ENCODE measurements at places on chromosomes 2 and 18. TPM values are rescaled to one million over a fixed set of nuclear protein-coding genes. Genes with fewer than 3 reads are reported as not detected.

ALPP gene
- not detected for total RNA-seq

UGT1A4 gene
- total RNA-seq = not detected

DCDC2C gene
- 0.69 TPM for total RNA-seq

RAD51AP2 gene
- 1.2 TPM for total RNA-seq

All from diencephalon (tissue), 1 donor.